ENCODE measurements at places on chromosomes 3 and 15.

DNA sequence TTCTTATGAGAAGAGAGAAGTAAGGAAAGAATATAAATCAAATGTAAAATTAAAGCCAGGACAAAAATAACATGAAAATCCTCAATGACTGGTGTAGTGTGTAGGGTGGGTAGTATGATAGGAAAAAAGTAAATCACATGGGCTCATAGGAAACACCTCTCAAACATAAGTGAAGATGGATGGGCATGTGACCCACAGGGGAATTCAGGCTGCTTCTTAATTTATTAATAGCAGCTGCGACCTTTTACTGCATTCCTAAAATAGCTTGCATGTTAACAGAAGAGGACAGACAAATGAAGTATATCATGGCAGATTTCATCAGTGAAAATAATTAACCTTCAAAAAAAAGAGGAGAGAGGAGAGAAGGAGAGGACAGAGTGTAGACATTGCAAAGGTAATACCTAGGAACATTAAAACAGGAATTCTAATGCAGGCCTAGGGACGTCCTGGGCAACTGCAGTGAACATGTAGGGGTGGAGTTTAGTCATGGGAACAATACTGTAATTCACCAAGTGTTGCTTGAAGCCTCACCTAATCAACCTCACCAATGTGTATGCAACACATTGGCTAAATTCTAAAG, 132.9 kb downstream of the KCNMB2 start:
- DNase-seq, result peak; percentile 14

DNA sequence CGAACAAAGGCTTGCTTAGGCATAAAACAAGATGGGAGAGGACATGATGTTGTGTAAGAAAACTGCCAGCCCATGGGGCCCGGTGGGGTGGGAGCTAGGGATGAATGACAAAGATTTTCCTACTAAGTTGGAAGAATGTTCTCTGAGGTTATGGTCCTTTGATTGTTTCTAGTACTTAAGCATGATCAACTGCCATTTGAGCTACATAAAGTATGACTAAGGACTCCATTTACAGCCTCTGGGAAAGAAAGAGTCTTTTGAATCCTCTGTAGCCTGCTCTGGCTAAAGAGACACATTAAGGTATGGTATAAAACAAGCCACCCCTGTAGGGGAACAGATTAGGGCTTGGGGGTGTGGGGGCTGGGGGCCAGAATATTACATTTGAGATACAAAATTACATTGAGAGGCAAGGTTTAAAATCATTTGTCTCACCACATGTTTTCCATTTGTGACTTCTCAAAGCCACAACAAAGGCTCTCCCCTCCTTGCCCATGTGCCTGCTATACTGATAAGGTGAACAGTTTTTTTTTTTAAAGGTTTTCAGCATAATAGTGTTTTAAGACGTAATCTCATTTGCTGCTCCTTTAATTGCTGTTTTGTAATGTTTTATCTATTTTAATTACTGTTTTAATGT, 323.4 kb downstream of the CHST2 start:
- DNase-seq, result no peak

DNA sequence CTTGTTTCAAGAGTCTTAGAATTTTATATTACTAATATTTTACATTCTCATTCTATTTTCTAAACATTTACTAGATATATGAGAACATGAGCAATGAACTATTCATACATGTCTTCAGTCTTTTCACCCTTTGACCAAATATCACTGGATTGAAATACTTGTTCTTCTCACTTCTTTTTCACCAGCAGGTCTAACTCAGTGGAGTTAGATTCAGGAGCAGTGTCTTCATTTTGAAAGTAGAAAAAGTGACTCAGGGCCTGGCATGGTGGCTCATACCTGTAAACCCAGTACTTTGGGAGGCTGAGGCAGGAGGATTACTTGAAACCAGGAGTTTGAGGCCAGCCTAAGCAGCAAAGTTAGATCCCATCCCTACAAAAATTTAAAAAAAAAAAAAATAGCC, 70.8 kb downstream of the USP13 start:
- DNase-seq, result no peak

GRCh38 chr3:37906734-37907282, 45.1 kb downstream of the CTDSPL start:
- DNase-seq, result no peak

DNA sequence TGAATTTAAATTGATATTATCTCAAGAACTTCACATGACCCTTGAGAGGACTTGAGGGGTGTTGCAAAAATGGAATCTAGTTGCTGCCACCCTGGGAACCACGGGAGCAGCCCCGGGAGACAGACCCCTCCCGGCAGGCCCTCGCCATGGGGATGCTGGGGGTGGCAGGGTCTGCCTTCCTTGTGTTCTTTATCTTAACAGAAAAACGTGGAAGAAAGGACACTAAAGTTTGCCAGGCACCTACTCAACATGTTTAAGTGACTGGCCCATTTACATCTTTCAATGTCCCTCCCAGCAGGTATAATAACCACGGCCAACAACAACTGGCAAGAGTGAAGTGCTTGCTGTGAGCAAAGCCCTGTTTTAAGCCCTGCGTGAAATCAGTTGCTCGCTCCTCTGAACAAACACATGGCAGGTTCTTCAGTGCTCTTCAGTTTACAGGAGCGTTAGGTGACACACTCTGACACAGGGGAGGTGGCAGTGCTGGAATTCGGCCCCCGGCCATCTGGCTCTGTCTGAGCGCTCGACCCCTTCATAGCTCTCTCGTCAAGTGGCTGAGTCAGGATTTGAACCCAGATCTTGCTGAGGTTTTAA, 112.5 kb downstream of the ASB7 start:
- DNase-seq, result no peak

DNA sequence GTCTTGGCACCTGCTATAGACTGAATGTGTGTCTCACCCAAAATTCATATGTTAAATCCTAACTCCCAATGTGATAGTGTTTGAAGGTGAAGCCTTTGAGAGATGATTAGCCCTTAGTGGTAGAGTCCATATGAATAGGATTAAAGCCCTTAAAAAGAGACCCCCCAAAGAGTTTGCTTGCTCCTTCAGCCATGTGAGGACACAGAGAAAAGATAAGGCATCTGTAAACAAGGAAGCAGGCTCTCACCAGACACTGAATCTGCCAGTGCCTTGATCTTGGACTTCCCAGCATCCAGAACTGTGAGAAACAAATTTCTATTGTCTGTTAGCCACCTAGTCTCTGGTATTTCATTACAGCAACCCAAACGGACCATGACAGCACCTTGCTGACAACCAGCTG, 16.6 kb downstream of the KPNA1 start:
- no peak for DNase-seq

GRCh38 chr3:64342940-64343688, 117.8 kb upstream of the PRICKLE2 start:
- peak; percentile 88 for DNase-seq

DNA sequence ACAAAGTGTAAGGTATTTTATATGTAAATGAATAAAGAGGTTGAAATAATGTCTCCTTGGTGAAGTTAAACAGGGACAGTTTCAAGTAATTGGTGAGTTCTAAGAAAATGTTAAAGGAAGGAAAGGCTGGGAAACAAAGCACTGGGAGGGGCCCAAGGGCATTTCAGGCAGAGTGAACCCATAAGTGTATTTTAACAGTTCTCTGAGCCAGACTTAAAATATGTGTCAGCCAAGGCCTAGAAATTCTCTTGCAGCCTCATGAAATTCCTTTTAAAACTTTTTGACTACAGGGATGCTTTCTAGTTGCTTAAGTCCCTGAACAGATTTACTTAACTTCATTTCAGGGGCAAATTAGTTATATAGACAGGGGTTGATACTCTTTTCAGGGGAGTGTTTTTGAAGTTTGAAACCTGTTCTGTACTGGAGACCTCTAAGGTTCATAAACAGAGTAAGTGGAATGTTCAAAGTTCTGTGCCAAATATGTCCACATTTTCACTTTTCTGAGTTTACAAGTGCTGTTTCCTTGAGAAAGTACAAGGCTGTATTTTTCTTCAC, 77.6 kb downstream of the GALK2 start:
- peak; percentile 79 for DNase-seq

- DNase-seq, result peak; percentile 94
Measured at GRCh38 chr3:87088993-87089841, 98.3 kb upstream of the VGLL3 start.

- no peak for DNase-seq
Measured at GRCh38 chr3:115287198-115287597, 140.1 kb upstream of the ZBTB20 start.

- DNase-seq, result no peak
Measured at GRCh38 chr3:64046592-64046991, 23.3 kb upstream of the PSMD6 start.

GRCh38 chr15:40155270-40155910, 5.5 kb upstream of the BUB1B start:
- DNase-seq, result no peak

DNA sequence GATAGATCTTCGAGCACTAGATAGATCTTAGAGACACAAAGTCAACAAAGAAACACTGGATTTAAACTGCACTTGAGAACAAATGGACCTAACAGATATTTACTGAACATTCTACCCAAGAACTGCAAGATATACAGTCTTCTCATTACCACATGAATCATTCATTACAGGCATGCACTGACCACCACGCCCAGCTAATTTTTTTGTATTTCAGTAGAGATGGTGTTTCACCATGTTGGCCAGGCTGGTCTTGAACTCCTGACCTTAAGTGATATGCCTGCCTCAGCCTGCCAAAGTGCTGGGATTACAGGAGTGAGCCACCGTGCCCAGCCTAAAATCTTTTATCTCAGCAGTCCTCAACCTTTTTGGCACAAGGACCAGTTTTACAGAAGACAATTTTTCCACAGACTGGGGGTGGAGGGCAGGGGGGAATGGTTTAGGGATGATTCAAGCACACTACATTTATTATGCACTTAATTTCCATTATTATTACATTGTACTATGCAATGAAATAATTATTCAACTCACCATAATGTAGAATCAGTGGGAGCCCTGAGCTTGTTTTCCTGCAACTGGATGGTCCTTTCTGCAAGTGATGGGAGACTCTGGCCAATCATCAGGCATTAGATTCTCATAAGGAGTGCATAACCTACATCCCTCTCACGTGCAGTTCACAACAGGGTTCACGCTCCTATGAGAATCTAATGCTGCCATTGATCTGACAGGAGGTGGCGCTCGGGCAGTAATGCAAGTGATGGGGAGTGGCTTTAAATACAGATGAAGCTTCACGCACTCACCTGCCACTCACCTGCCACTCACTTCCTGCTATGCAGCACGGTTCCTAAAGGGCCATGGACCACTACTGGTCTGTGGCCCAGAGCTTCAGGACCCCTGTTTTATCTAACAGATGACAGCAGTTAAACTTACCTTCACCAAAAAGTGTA, 21.7 kb downstream of the CSNK1G1 start:
- peak; percentile 17 for DNase-seq

- peak; percentile 91 for DNase-seq
Measured at GRCh38 chr3:149299938-149300801, 33.3 kb downstream of the TM4SF18 start.

DNA sequence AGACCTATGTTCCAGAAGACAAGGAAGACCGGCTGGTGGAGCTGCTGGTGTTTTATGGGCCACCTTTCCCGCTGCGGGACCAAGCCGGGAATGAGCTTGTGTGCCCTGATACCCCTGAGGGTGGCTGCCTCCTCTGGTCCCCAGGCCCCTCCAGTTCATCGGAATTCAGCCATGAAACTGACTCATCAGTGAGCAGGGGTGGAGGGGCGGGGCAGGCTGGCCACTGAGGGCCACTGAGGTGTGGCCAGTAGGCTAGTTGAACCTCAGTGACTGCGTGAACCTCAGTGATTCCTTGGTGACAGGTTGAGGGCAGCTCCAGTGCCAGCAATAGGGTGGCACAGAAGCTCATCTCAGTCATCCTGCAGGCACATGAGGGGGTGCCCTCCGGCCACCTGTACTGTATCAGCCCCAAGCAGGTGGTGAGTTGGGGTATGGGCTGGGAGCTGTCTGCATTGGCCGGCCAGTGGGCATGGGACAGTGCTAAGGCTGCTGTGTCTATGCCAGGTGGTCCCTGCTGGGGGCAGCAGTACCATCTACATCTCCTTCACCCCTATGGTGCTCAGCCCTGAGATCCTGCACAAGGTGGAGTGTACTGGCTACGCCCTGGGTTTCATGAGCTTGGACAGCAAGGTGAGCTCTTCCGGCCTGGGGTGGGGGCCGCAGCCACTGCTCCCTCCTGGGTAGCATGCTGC, 20.3 kb downstream of the ACAA1 start:
- no peak for DNase-seq

- peak; percentile 84 for DNase-seq
Measured at GRCh38 chr15:35305946-35306345, 220.9 kb upstream of the NANOGP8 start.

GRCh38 chr3:120770891-120771290, 28.3 kb downstream of the GTF2E1 start:
- DNase-seq, result no peak

DNA sequence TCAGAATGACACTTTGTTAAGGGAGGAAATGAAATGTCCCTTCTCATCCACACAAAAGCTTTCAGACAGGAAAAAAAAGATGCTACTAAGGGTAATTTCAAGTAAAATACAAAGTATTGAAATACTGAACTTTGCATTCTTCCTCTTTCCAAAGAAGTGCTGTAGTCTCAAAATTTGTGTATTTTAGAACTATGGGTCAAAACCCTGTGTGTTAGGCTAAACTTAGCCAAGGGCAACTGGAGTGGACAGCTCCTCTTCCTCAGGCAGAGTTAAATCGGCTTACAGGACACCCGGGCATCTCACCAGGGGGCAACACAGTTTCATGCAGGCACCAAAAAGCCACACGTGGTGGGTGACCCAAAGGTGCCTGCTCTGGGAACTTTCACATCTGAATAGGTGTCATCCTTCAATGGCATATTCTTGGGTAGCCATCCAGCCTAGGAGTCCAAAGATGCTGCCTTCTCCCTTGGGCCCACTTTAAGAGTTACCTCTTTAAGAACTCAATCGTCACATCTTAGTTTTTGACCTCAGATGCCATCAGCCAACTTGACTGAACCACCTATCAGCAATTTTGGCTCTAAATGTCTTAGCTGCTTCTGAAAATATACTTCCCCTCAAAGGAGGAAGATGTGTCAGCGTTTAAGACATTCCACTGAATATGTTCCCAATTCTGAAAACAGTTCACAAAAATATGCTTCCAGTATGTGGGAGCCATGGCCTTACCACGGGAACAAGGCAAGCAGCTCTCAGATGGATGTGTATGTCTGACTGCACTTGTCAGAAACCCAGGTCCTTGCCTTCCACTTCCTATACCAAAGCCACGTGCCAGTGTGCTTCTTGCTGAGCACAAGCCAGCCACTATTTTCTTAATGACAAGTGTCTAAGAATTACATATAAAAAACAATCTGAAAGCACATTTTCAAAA, 32.2 kb upstream of the MUC13 start:
- no peak for DNase-seq

GRCh38 chr3:156291272-156292123, 171.1 kb downstream of the KCNAB1 start:
- peak; percentile 10 for DNase-seq

GRCh38 chr3:72538070-72538745, 310.0 kb downstream of the SHQ1 start:
- DNase-seq, result no peak
